ENCODE measurements at places on chromosomes 3 and 15. TPM values are rescaled to one million over a fixed set of nuclear protein-coding genes. Genes with fewer than 3 reads are reported as not detected.
A peak's percentile ranks its signal among the peaks of the same experiment; 100 is the strongest.

- H3K4me1 ChIP-seq, result peaks cover 19% of the 10 kb centered on the region
- H3K4me3 ChIP-seq, result no peak overlapping the region
- peaks cover 4% of the 10 kb centered on the region for H3K36me3 ChIP-seq
- peak overlapping the region; percentile 31 for H3K27ac ChIP-seq
These were observed 61.3 kb downstream of the TBL1XR1 start for GRCh38 chr3:177135841-177136492.

GRCh38 chr15:66228807-66229735 is 24.5 kb downstream of the MEGF11 start:
- no peak overlapping the region for H3K4me3 ChIP-seq
- H3K27ac ChIP-seq, result no peak overlapping the region
- peaks cover 29% of the 10 kb centered on the region for H3K4me1 ChIP-seq

GRCh38 chr3:43965656-43966055 is 274.9 kb downstream of the ABHD5 start:
- no peak for DNase-seq
- no peaks in the 10 kb centered on the region for H3K4me1 ChIP-seq
- no peak overlapping the region for H3K4me3 ChIP-seq

GRCh38 chr3:30688776-30689641 is 82.6 kb downstream of the TGFBR2 start:
- no peak for DNase-seq
- H3K27me3 ChIP-seq, result no peaks in the 10 kb centered on the region
- H3K4me3 ChIP-seq, result no peak overlapping the region
- peaks cover 13% of the 10 kb centered on the region for H3K4me1 ChIP-seq
- no peaks in the 10 kb centered on the region for H3K36me3 ChIP-seq

- no peak overlapping the region for H3K27ac ChIP-seq
- H3K4me3 ChIP-seq, result peak overlapping the region; percentile 19
- no peaks in the 10 kb centered on the region for H3K36me3 ChIP-seq
- no peak for DNase-seq
- H3K4me1 ChIP-seq, result peaks cover 19% of the 10 kb centered on the region
These were observed 119.7 kb downstream of the CD47 start for GRCh38 chr3:107970993-107971580.

DNA sequence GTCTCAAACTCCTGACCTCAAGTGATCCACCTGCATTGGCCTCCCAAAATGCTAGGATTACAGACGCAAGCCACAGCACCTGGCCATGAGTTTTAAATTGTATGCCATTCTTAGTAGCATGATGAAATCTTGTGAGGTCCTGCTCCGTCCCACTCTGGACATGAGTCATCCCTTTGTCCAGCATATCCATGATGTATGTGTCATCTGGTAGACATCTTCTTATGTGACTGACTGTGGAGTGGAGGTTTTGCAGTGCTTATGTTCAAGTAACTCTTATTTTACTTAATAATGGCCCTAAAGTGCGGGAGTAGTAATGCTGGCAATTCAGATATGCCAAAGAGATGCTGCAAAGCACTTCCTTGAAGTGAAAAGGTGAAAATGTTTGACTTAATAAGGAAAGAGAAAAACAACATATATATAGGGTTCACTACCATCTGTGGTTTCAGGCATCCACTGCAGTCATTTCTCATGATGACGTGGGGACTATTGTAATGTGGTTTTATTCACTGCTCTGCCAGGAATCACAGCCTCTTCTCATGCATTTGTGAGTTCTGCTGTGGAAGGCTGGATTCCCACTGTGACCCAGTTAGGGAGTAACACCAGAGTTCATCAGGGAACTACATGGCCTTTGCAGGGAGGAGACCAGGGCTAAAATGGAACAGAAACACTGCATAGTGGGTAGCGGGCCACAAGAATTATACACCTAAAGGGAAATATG is 204.6 kb upstream of the STRIT1 start:
- no peak overlapping the region for H3K27ac ChIP-seq
- H3K4me1 ChIP-seq, result no peaks in the 10 kb centered on the region
- no peak overlapping the region for H3K4me3 ChIP-seq
- no peaks in the 10 kb centered on the region for H3K27me3 ChIP-seq
- DNase-seq, result no peak

GRCh38 chr15:37574985-37575384 is 359.5 kb upstream of the TMCO5A start:
- H3K36me3 ChIP-seq, result no peaks in the 10 kb centered on the region
- DNase-seq, result no peak
- no peak overlapping the region for H3K4me3 ChIP-seq
- H3K27me3 ChIP-seq, result no peaks in the 10 kb centered on the region
- no peaks in the 10 kb centered on the region for H3K4me1 ChIP-seq
- no peak overlapping the region for H3K27ac ChIP-seq

- H3K4me1 ChIP-seq, result no peaks in the 10 kb centered on the region
- no peak within 1 kb of the TSS for H3K27ac ChIP-seq
- no peaks in the 10 kb centered on the region for H3K36me3 ChIP-seq
- H3K4me3 ChIP-seq, result no peak within 1 kb of the TSS
These were observed at the start of gene UBA7 for GRCh38 chr3:49813497-49814174. TSS of gene UBA7 (minus strand) at chr3:49813953. CDS start at chr3:49813787, 166 bp downstream.

DNA sequence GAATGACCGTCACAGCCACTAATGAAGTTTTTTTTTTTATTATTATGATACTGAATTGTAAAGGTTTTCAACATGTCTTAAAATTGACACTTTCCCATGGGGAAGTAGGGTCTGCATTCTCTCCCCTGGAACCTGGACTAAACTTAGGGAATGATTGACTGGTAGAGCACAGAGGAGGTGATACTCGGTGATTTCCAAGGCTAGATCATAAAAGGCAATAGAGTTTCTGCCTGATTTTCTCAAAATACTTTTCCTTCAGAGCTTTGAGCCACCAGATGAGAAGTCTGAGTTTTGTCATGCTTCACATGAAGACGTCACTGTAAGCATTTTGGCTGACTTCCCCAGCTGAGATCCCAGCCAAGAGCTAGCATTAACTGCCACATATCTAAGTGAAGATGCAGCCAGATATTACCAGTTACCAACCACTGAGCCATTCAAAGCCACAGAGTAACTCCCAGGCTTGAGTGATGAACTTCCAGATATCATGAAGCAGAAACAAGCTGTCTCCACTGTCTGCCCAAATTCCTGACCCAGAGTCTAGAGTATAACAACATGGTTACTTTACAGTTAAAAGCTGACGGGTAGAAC is 105.8 kb downstream of the LSAMP start:
- no peaks in the 10 kb centered on the region for H3K27me3 ChIP-seq
- H3K4me1 ChIP-seq, result no peaks in the 10 kb centered on the region
- H3K36me3 ChIP-seq, result no peaks in the 10 kb centered on the region
- H3K4me3 ChIP-seq, result no peak overlapping the region
- H3K27ac ChIP-seq, result no peak overlapping the region
- no peak for DNase-seq

- no peak for DNase-seq
- H3K4me3 ChIP-seq, result no peak overlapping the region
- H3K27me3 ChIP-seq, result no peaks in the 10 kb centered on the region
- no peaks in the 10 kb centered on the region for H3K4me1 ChIP-seq
- H3K36me3 ChIP-seq, result no peaks in the 10 kb centered on the region
These were observed 156.4 kb downstream of the TP63 start for GRCh38 chr3:189787632-189788031.

GRCh38 chr15:29569533-29570092 is 252.7 kb downstream of the TJP1 start:
- peak overlapping the region; percentile 90 for H3K4me3 ChIP-seq
- H3K4me1 ChIP-seq, result peaks cover 5% of the 10 kb centered on the region
- H3K27me3 ChIP-seq, result peaks cover 18% of the 10 kb centered on the region

DNA sequence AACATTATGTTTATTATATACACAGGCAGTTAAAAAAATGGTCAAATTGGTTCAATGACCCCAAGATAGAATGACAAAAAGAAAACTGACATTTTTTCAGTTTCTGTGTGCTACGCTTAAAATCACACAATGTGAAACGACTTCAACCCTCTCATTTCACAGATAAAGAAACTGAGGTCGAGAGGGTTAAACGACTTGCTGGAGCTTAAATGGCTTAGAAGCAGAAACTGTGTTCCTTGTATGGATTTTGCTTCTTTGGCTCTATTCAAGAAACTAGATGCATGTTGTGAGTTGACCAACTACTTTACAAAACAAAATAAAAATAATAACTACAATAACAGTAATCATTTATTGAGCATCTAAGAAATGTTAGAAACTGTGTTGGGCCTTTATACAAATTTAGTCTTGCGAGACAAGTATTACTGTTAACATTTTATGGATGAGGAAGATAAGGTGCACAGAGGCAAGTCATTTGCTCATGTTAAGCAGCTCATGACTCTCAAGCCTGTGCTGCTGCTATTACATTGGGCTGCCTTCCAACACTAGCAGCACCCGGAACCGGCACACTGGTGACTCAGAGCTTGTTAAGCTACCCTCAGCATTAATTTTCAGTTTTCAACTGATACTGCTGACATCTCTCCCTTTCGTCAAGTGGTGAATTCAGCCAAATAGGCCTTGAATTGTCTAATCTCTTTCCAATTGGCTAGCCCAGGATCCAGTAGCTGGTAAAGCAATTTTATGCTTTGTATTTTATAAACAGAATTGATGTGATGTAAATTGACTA is 487.6 kb downstream of the NAALADL2 start:
- no peaks in the 10 kb centered on the region for H3K36me3 ChIP-seq
- H3K27me3 ChIP-seq, result no peaks in the 10 kb centered on the region
- DNase-seq, result no peak
- H3K27ac ChIP-seq, result no peak overlapping the region
- no peaks in the 10 kb centered on the region for H3K4me1 ChIP-seq

DNA sequence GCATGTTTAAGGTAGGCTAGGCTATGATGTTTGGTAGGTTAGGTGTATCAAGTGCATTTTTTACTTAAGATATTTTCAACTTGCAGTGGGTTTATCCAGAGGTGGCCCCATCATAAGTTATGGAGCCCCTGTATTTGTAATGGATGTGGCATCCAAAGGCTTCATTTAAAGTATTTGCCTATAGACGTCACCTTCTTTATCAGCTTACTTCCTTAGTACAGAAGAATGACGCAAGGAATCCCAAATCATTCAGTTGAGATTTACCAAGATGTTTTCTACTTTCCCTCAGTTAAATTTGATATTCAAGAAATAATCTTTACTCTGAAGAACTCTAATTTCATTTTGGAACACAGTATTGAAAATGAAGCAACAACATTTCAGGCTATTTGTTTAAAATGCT is 201.3 kb downstream of the TBL1XR1 start:
- H3K4me3 ChIP-seq, result no peak overlapping the region
- H3K36me3 ChIP-seq, result peaks cover 10% of the 10 kb centered on the region
- peaks cover 2% of the 10 kb centered on the region for H3K27me3 ChIP-seq
- no peak for DNase-seq
- peaks cover 6% of the 10 kb centered on the region for H3K4me1 ChIP-seq

DNA sequence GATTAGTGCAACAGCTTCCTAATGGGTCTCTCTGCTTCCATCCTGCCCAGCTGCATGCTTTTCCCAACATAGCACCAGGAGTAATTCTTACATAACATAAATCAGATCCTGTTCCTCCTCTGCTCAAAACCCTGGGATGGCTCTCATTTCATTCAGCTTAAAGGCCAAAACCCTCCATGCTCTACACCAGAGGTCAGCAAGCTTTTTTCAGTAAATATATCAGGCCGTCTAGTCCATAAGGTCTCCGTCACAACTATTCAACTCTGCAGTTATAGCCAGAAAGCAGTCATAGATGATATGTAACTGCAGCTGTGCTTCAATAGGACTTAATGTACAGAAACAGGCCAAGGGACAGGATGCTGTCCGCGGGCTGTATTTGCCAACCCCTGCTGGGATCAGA is 202.8 kb upstream of the UBE2E2 start:
- H3K4me1 ChIP-seq, result peaks cover 2% of the 10 kb centered on the region
- DNase-seq, result no peak
- H3K4me3 ChIP-seq, result no peak overlapping the region
- no peak overlapping the region for H3K27ac ChIP-seq

- no peak overlapping the region for H3K4me3 ChIP-seq
- peaks cover 1% of the 10 kb centered on the region for H3K27me3 ChIP-seq
- peaks cover 4% of the 10 kb centered on the region for H3K4me1 ChIP-seq
These were observed 10.6 kb upstream of the LEO1 start for GRCh38 chr15:51982013-51982769.

DNA sequence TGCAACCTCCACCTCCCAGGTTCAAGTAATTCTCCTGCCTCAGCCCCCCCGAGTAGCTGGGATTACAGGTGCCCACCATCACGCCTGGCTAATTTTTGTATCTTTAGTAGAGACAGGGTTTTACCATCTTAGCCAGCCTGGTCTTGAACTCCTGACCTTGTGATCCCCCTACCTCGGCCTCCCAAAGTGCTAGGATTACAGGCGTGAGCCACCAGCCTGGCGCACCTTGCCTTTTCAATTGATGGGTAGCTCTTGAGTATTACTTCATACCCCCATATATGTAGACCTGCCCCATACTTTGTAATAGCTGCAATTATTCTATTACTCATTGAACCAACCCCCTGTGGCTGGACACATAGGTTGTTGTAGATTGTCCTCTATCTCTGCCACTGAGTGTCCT is 101.3 kb downstream of the LRRK1 start:
- peaks cover 8% of the 10 kb centered on the region for H3K4me1 ChIP-seq
- H3K27me3 ChIP-seq, result peaks cover 9% of the 10 kb centered on the region
- no peak overlapping the region for H3K27ac ChIP-seq
- no peak overlapping the region for H3K4me3 ChIP-seq
- no peaks in the 10 kb centered on the region for H3K36me3 ChIP-seq

- H3K27ac ChIP-seq, result no peak overlapping the region
- no peaks in the 10 kb centered on the region for H3K36me3 ChIP-seq
- no peak for DNase-seq
- H3K4me1 ChIP-seq, result peaks cover 7% of the 10 kb centered on the region
- H3K27me3 ChIP-seq, result no peaks in the 10 kb centered on the region
These were observed 229.2 kb upstream of the ZPLD1 start for GRCh38 chr3:102205647-102206046.

DNA sequence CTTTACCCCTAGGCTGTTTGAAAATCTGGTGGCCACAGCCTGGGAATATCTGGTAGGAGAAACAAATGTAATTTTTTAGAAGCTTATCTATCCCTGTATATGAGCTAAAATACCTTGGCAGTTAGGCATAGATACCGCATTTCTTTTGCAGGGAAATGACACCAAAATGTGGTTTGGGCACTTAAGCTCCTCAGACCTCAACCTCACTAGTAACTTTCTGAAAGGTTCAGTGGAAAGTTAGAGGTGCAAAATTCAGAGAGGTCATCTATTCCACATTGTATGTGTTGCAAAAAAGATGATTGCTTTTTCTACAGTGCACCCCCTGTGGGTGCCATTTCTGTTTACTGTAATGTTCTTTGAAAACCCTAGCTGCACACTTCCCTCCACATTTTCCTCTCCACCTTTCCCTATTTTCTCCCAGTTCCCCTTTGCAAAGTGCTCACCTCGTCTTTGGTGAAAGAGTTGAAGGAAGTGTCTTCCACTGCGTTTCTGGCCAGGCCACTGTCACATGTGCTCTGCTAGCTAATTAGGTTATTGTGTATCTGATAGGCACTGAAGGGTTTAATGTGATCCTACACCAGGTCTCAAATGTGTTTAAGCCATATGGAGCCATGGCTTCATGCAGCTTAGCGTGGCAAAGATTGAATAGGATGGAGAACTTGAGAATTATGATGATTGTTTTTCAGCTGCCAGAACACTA is 1.3 kb downstream of the SACM1L start:
- peak overlapping the region; percentile 96 for H3K4me3 ChIP-seq
- peaks cover 10% of the 10 kb centered on the region for H3K27me3 ChIP-seq
- no peak for DNase-seq
- H3K36me3 ChIP-seq, result no peaks in the 10 kb centered on the region

- no peak overlapping the region for H3K27ac ChIP-seq
- no peak for DNase-seq
- peaks cover 9% of the 10 kb centered on the region for H3K4me1 ChIP-seq
- peaks cover 6% of the 10 kb centered on the region for H3K27me3 ChIP-seq
- peak overlapping the region; percentile 66 for H3K4me3 ChIP-seq
These were observed 887 bp downstream of the OXTR start for GRCh38 chr3:8768364-8769087.

CCDC9B gene
- 0.49 TPM for total RNA-seq

NPAP1 gene
- total RNA-seq, result 0.07 TPM

SLC9C1 gene
- total RNA-seq, result not detected

C3orf20 gene
- total RNA-seq, result not detected

ZDHHC23 gene
- total RNA-seq, result 1.6 TPM

Data from glutamatergic neuron (in vitro differentiated cells).